ENCODE measurements at places on chromosomes 2 and 18. TPM values are rescaled to one million over a fixed set of nuclear protein-coding genes. Genes with fewer than 3 reads are reported as not detected.

The FIGN gene
- 11.5 TPM for total RNA-seq

The SERPINB2 gene
- 1.00 TPM for total RNA-seq

The ALPI gene
- total RNA-seq: not detected

The CIB4 gene
- not detected for total RNA-seq

The COL4A3 gene
- not detected for total RNA-seq

The GAD1 gene
- total RNA-seq: 0.31 TPM

The PDCD1 gene
- total RNA-seq: not detected

The RAD51AP2 gene
- total RNA-seq: 0.18 TPM

The FOXD4L1 gene
- total RNA-seq: 0.49 TPM

Measured in mesothelial cell of epicardium (in vitro differentiated cells).